ENCODE measurements at places on chromosomes 6 and 20.

GRCh38 chr6:23077772-23078171 lies 508.4 kb downstream of the HDGFL1 start:
- no peak for DNase-seq

DNA sequence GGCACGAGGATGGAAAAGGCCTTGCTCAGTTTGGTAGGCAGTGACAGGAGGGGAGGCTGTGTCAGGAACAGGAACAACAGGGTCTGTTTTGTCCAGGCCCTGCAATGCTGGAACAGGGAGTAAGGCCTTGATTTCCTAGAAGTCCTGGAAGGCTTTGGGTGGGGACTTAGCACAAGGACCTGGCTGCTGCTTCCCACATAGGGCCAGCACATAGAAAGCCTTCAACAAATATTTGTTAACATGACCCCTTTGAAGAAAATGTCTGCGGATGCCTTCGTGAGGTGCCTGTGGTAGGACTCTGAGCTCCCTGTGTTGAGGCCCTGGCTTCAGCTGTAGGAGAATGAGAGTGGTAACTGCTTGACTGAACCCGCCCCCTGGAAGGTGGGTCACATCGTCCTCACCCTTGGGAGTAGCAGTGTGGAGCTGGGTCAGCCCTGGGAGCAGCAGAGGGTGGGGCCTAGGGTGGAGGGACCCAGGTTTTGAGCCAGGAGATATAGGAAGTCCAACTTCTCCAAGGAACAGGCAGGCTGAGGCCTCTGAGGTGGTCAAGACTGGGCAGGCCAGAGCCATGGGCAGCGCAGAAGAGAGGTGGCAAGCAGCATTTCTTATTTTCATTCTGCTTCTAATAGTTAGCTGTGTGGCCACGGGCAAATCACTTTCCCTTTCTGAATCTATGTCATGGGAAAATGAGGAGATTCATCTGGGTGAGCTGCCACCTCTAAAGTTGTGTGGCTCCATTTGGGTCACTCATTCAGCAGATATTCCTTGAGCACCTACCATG lies 50.0 kb downstream of the CNBD2 start:
- DNase-seq = no peak

- no peak for DNase-seq
Measured at GRCh38 chr6:121912905-121913304, 477.5 kb downstream of the GJA1 start.

DNA sequence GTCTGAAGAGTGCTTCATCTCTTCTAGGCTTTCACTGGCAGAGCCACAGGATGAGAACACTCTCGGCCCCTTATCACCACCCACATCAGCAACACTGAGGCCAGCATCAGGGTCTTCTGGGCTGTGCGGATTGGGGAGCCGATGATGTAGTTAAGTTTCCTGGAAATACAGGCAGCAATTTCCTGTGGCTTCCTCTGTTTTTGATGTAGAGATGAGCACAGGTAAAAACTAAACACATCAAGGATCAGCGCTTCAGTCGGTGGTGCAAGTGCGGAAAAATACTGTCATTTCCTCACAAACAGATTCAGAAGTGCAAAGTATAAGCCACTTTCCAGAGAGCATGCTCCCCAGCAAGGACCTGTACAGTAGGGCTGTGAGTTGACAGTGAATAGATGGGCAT lies 62.6 kb downstream of the BACH2 start:
- peak; percentile 76 for DNase-seq

- no peak for DNase-seq
Measured at GRCh38 chr6:161011492-161012480, 20.2 kb downstream of the MAP3K4 start.

- no peak for DNase-seq
Measured at GRCh38 chr6:136012198-136012887, 160.8 kb downstream of the PDE7B start.

DNA sequence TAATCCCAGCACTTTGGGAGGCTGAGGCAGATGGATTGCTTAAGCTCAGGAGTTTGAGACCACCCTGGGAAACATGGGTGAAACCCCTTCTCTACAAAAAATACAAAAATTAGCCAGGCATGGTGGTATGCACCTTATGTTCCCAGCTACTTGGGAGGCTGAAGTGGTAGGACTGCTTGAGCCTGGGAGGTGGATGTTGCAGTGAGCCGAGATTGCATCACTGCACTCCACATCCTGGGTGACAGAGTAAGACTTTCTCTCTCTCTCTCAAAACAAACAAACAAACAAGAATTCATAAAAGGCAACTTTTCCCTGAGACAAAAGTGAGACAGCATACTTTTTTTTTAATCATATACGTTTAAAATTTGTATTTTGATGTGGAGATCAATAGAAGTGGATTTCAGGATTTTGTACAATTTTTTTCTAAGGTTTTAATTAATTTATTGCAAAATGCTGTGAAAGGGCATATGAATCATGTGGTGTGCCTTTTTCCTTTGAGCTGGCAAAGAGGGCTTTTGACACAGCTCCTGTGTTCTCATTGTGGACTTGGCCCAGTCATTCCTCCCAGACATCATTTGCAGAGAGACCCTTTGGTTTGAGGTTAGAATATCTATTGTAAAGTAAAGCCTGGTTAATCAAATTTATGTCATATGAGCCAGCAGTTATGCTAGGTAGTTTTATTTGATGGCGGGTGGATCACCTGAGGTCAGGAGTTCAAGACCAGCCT lies 77.1 kb downstream of the TULP4 start:
- no peak for DNase-seq

DNA sequence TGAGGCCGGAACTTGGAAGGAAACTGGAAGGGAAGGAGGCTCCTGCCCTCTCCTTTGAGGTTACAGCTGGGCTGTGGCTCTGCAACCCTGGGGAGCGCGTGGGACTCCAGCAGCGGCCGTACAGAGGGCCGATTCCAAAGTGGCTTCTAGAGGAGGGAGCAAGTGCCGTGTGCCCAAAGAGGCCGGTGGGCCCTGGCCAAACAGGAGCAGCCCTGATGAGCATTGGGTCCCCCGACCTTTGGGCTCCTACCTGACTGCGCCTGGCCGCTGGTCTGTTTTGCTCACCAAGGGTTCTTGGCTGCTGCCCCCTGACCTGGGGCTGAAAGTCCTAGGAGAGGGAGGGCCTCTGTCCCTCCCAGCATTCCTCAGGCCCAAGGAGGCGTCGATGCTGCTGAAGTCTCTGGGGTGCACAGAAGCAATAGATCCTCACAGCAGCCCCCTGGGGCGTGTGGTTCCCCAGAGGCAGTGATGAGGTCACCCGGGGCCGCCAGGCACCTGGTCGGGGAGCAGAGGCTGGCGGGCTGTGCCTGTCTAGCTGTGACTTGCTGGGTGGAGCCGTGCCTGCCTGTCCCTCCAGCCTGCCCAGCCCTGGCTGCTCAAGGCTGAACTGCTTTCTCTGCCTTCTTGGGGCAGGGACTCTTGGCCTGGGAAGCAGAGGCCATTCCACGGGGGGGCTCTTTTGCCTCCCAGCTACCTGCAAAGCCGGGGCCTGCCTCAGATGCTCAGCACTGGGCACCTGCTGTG lies 9.8 kb downstream of the RBM38 start:
- no peak for DNase-seq

GRCh38 chr6:2714111-2714895 lies 36.4 kb downstream of the MYLK4 start:
- DNase-seq = no peak

DNA sequence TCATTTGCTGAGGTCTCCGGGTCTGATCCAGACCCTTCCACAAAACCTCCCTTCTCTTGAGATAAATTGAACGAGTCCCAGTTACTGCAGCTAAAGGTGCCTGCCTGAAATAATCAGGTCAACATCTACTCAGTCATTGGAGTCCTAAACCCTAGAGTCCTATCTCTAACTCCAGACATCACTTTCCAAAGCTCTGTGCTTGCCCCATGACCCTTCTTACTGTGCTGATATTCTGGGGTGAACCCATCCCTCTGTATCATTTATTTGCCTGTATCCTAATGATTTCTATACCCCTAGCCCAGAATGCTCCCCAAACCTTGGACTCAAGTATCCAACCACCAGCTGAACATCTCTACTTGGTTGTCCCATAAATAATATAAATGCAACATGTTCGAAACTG lies 35.7 kb downstream of the CD83 start:
- no peak for DNase-seq

DNA sequence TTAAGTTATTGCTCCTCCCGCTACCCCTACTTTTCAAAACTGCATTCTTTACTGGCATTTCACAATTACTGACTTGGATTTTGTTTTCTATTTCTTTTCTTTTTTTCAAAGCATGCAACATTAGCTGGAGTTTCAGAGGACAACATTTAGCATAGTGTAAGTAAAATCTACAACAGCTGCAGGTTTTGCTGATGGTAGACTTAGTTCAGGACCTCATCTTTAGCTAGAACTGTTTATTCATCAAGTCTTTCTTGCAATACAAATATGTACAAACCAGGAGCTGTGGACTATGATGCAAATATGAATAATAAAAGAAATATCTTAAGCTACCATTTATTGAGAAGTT lies 728 bp upstream of the CEP162 start:
- DNase-seq = no peak

- no peak for DNase-seq
Measured at GRCh38 chr6:98041921-98042320, 758.9 kb upstream of the MMS22L start.

DNA sequence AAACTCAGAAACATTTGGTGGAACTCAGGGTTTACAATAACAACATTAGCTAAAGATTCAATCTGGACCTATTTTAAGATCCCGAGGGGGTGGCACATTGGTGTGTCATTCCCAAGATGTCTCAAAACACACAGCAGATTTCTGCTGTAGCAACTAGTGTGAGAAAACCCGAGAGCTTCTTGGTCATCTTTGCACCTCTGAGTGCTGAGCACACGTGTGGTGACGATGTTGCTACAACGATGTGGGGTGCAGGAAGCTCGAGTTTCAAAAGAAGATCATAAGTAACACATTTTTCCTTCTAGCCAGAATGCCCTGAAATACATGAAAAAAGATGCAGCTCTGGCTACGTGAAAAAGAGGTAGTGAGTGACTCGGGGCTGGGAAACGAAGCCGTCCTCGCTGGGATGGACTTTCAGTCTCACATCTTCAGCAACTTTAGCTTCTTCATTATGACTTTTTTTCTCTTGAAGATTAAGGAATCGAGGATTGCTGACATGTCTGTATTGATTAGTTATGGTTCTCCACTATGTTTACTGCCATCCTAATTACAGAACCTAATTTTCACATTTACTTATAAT lies 1.5 kb downstream of the RAMACL start:
- DNase-seq = no peak

DNA sequence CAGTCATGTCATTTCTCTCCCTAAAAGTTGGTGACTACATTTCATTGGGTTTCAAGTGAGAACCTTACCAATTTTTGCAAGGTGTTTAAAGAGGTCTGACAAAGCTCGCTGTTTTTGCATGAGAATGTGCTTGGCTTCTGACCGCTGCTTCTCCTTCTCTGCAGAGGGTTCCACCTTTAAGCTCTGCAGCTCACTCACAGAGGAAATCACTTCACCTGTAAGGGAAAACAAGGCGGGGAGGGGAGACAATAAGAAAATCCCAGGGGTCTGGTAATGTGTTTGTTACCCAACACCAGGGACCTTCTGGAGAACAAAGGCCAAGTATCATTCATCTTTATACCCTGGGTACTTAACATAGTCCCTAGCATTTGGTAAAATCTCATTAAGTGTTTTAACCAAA lies 40.0 kb upstream of the LYRM2 start:
- DNase-seq = no peak

GRCh38 chr20:46731770-46732169 lies 22.3 kb downstream of the SLC2A10 start:
- DNase-seq = no peak

DNA sequence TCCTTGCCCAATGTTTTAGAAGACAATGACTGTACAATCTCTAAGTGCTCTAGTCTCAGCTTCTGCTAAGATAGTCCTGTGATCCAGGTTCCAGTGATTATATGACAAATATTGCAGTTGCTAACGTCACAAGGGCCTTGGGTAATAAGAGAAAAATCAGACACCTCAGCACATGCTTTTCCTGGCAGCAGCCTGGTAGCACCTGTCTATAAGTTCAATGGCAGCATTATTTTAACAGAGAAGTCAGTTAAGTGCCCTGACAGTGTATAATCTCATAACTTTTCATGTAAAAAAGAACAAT lies 121.3 kb upstream of the BCLAF1 start:
- no peak for DNase-seq

DNA sequence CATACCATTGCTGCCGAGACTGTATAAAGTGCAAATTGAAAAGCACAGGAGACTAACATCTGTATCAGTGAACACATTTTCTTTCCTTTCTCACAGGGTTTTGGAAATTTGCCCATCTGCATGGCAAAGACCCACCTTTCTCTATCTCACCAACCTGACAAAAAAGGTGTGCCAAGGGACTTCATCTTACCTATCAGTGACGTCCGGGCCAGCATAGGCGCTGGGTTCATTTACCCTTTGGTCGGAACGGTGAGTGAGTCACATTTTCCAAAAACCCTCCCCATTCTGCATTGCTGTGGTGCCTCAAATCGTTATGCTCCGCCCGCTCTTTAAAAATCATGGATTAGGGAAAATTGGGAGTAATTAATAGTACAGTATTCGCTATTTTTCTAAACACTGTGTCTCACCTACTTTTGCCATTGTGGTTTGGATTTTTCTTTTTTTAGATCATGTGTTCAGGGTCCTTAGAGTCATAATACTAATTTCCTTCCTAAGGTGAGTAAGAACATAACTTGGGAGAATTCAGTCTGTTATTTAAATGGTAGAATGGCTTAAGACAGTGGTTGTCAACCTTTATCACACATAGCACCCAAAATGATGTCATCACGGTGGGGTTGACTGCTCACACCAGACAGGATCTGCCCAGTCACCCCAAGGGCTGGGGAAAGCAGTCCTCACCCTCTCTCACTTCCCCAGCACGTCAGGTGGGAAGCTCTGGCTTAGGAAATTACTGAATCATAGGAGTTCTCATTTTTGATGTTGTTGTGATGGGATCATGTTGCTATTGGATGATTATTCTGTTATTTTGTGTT lies 171.6 kb downstream of the MTHFD1L start:
- DNase-seq = no peak

GRCh38 chr20:23574977-23575376 lies 6.7 kb upstream of the CST9L start:
- no peak for DNase-seq

GRCh38 chr6:25413207-25413905 lies 134.2 kb downstream of the CARMIL1 start:
- DNase-seq = no peak

- DNase-seq = no peak
Measured at GRCh38 chr6:84137989-84138575, 89.4 kb downstream of the CEP162 start.

- DNase-seq = no peak
Measured at GRCh38 chr6:143087856-143088255, 27.2 kb downstream of the AIG1 start.

- no peak for DNase-seq
Measured at GRCh38 chr6:158648682-158649131, 1.1 kb upstream of the SYTL3 start.

GRCh38 chr6:63803371-63803770 lies 167.8 kb downstream of the PHF3 start:
- DNase-seq = no peak
